Airway epithelial cell (primary cell): ENCODE measurements at places on chromosomes 7 and 10. TPM values are rescaled to one million over a fixed set of nuclear protein-coding genes. Genes with fewer than 3 reads are reported as not detected.

Gene ANXA8L1
- total RNA-seq = 291 and 296 TPM in 2 replicates

Gene KCNIP2
- 0.42 TPM in 1 of 2 replicates, not detected in the other for total RNA-seq

Gene KRIT1
- 24.1 and 26.1 TPM in 2 replicates for total RNA-seq

Gene NEBL
- 13.4 and 17.1 TPM in 2 replicates for total RNA-seq

Gene LRIT1
- total RNA-seq = not detected in 2 replicates

Gene HOXA13
- not detected in 2 replicates for total RNA-seq

Gene METTL2B
- 28.0 and 29.0 TPM in 2 replicates for total RNA-seq

Gene KLF6
- total RNA-seq = 35.2 and 40.6 TPM in 2 replicates

Gene POLR1F
- total RNA-seq = 15.3 and 20.8 TPM in 2 replicates

Gene EN2
- total RNA-seq = not detected in 2 replicates

Gene ACBD7
- total RNA-seq = 0.28 and 0.74 TPM in 2 replicates

Gene EGR2
- total RNA-seq = 0.28 TPM in 1 of 2 replicates, not detected in the other
